ENCODE measurements at places on chromosomes 5 and 9.
A peak's percentile ranks its signal among the peaks of the same experiment; 100 is the strongest.

DNA sequence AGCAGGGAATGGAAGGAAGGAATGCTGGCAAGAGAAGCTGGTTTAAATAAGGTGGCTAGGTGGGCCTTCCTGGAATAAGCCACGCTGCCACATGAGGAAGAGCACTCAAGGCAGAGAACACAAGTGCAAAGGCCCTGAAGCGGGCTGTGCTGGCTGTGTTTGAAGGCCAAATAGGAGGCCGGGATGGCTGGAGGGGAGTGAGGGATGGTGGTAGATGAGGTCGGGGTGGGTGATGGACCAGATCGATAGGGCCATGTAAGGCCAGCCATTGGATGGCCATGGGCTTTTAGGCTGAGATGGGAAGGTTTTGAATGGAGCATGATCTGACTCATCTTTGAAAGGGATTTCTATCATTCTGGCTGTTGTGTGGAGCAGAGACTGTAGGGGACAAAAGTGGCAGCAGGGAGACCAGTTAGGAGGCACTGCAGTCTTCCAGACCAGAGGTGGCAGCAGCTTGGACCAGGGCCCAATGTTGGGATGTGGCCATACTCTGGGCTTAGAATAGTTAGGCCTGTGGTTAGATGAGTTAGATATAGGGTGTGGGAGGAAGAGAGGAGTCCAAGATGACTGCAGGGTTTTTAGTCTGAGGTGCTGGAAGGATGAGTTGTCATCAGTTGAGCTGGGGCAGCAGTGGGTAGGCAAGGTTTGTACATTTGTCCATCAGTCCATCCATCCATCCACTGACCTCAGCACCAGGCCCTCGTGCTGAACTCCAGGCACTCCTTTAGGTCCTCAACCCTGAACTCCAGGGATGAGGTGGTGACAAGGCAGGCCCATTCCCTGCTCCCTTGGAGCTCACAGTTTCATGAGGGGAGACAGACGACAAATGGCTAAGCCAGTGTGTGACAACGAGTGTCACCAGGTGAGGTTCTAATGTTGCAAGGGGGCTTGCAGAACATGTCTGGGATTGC lies 30.3 kb downstream of the NDST1 start:
- DNase-seq = no peak

GRCh38 chr5:124056326-124056990 lies 544.5 kb downstream of the CSNK1G3 start:
- no peak for DNase-seq

DNA sequence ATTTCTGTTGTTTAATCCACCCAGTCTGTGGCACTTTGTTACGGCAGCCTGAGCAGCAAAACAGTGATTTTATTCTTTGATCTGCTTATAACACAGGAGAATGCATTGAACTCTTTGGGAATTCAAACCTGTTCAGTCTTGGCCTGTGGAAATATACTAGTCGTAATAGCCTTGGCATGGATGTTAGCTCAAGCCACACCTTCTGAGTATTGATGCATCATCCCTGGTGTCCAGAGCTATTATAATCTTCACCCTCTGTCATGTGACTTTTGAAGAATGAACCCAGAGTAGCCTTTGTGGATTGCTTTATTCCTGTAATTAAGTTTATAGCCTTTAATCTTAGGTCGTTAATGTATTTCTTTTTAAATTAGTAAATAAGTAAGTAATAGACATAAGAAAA lies 50.8 kb upstream of the TEX48 start:
- no peak for DNase-seq

DNA sequence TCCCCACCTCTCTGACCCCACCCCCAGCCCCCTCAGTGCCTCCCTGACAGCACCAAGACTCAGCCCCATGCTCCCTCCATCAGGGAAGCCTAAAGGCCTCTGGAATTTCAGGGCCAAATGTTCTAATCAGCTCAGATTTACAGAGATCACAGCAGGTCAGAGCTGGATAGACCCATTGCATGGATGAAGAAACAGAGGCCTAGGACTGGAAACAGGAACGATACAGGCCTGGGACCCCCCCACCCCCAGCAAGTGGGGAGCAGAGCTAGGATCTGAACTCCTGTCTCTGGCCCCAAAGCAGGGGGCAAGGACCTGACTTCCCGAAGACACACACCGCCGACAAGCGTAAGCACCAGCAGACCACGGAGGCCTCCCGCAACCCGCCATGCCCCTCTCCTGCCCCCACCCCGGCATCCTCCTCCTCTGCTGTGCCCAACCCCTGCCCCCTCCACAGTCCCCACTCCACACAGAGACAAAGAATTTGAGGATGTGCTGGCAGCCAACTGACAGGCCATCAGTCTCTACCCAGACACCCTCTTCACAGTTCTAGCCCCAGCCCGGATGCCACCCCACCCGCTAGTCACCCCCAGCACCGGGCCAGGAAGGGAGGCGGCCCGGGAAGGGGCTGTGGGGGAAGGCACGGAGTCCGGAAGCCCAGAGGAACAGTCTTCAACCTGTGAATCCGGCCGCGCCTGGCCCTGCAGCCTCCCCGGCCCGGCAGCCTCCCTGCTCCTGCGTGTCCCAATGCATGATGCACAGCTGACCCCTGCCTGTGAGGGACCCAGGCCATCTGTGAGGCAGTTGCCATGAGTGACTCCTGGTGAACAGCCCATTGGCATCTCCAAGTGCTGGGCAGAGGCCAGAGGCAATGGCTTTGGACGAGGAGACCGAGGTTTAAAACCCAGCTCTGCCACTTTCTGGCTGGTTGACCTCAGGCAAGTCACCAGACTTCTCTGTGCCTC lies 31.3 kb downstream of the NDUFA8 start:
- no peak for DNase-seq

DNA sequence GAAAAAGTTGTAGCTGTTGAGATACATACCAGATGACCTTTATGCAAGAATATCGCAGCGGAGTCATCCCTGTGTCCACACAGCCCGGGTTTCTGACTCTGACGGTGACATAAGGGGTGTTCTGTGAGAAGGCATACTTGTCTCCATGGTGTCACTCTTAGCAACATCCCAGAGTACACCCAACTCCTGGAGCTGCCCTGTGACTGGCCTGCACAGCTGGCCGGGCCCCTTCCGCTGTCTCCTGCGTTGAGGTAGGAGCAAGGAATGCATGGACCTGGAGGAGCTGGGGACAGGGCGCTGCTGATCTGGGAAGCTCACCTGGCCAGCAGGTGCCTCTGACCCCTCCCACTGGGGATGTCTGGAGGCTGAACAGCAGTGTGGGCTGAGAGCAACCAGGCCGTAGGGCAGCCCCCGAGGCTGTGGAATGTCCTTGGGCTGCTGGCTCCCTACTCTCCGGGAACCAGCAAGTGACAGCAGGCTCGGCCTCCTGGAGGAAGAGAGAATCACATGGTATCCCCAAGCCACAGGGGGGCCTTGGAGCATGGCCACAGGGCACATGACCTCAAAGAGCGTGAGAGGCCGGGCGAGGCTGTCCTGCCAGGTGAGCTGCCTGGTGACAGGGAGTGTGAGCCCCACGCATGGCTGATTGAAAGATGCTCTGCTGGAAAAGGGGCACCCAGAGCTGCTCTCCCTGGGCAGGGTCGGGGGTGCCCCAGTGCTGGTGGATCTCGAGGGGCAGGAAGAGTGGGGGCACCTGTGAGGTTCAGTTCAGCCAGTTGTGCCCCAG lies 113.4 kb downstream of the MRPL36 start:
- no peak for DNase-seq

- DNase-seq = peak; percentile 76
Observed at GRCh38 chr9:91775011-91775707, 174.9 kb downstream of the ROR2 start.

DNA sequence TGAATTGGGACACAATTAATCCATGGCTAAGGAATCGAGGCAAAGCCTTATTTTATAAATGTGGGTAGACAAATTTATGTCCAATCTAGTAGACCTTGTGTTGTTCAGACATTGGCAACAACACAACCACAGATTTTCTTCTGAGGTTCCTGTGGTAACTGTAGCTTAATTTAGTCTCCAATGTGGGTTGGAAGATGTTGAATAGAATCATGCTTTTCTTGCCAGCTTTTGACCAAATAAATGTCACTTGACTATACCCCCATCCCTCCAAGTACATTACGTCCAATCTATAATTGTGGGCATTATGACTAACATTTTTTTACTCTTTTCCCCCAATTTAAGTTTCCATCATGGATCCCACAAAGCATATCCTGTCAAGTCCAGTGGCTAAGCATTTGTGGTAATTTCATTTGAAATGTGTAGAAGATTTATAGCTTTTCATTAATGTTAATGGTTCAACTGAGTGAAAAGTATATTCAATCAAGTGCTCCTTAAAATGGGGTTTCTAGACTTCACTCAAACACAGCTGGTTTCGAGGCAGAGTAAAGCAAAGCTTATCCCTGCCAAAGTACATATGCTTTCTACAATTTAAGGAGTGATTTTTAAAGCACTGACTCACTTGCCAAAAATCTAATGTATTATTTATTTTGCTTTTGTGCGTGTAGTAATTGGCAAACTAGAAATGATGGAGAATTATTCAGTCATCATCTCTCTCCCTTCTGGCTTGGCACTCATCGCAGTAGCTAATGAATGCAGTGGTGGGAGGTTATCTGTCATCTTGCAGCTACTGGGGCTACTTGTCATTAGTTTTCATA lies 141.8 kb downstream of the FAM174A start:
- no peak for DNase-seq

GRCh38 chr9:79655551-79655950 lies 83.8 kb downstream of the TLE4 start:
- no peak for DNase-seq

DNA sequence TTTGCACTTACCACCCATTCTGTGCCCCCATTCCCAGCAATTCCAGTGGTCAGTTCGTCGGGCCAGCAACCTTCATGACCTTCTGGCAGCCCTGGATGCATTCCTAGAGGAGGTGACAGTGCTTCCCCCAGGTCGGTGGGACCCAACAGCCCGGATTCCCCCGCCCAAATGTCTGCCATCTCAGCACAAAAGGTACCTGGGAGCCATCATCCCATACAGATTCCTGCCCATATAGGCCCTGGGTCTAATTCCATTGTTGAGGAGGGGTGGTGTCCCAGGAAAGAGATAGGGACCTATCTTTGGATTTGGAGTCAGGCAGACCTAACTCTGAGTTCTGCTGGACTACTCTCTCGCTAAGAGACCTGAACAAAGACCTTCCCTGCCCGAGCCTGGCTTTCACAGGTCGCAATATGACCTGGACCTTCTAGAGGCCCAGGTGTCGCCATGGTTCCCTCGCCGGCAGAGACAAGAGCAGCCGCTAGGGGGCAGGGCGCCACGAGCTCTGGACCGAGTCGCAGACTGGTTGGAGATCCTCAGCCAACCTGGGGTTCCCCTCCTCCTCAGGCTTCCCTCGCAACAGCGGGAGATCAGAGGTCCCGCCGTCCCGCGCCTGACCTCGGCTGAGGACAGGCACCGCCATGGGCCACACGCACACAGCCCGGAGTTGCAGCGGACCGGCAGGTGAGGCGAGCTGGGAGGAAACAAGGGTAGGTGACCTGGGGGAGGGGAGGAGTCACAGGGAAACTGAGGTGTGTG lies 3.1 kb downstream of the SLC4A9 start:
- no peak for DNase-seq

DNA sequence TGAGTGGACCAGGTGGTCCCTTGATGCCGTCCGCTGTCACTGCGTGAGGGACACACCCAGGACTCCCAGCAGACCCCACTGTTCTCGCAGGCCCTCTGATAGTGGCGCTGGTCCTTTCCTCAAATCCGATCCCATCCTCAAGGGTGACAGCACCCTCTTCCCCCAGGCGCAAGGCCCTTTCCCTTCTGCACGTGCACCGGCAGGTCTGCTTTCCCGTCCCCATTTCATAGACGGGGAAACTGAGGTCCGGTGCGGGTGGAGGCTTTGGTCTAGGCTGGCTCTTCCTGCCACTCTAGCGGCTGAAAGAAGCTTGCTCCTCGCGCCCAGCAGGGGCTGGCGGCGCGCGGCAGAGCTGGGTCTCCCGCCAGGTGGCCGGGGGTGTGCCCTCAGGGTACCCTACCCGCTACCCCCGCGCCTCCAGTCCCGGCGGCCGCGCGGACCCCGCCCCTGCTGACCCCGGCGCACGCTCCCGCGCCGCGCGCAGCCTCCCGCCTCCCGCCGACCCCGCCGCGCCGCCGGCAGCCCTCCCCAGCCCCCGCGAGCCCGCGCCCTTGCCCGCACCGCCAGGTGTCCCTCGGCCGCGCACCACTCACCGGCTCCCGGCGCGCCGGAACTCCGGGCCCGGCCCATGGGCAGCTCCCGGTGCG lies 453 bp downstream of the RASGEF1C start:
- DNase-seq = no peak

- DNase-seq = no peak
Observed at GRCh38 chr5:133114933-133115310, 63.1 kb downstream of the HSPA4 start.

- no peak for DNase-seq
Observed at GRCh38 chr9:99778308-99778707, 43.4 kb upstream of the NR4A3 start.

- DNase-seq = no peak
Observed at GRCh38 chr9:91138760-91139159, 223.0 kb downstream of the AUH start.

DNA sequence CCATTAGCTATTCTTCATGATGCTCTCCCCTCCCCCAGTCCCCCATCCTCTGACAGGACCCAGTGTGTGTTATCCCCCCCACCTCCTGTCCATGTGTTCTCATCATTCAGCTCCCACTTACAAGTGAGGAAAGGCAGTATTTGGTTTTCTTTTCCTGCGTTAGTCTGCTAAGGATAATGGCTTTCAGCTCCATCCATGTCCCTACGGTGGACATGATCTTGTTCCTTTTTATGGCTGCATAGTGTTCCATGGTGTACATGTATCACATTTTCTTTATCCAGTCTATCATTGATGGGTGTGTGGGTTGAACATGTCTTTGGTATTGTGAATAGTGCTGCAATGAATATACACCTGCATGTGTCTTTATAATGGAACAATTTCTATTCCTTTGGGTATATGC lies 101.3 kb upstream of the ICE1 start:
- DNase-seq = no peak

- DNase-seq = no peak
Observed at GRCh38 chr9:92384375-92384774, 20.0 kb downstream of the OGN start.

DNA sequence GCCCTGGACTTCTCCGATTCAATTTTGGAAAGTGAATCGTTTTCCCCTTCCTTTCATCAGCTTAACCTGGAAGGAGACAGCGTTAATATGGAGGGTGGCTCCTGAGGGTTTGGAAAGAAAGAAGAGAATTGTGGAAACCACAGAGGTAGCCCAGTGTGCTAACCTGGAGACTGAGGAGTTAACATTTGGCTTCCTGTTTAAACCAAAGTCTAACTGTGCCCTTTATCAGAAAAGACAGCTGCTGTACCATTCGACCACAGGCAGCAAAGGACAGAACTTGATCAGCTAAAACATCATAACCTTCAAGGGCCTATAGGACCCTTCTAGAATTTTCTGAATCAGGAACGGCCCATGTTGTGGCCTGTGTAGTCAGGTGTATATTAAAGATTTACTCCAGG lies 735 bp downstream of the IDNK start:
- DNase-seq = peak; percentile 26

- no peak for DNase-seq
Observed at GRCh38 chr5:141958113-141958512, at the start of gene PCDH12. TSS of gene PCDH12 (minus strand) at chr5:141958202. CDS start at chr5:141957851, 351 bp downstream.

- DNase-seq = no peak
Observed at GRCh38 chr9:5982317-5982716, 33.1 kb downstream of the RANBP6 start.

Measured in NCI-H2171 treated with DMSO at 0.1 percent for 48 hours (cell line).